Activated CD8-positive, alpha-beta memory T cell treated with anti-CD3 and anti-CD28 coated beads for 48 hours (primary cell): ENCODE measurements at places on chromosomes 4 and X.

DNA sequence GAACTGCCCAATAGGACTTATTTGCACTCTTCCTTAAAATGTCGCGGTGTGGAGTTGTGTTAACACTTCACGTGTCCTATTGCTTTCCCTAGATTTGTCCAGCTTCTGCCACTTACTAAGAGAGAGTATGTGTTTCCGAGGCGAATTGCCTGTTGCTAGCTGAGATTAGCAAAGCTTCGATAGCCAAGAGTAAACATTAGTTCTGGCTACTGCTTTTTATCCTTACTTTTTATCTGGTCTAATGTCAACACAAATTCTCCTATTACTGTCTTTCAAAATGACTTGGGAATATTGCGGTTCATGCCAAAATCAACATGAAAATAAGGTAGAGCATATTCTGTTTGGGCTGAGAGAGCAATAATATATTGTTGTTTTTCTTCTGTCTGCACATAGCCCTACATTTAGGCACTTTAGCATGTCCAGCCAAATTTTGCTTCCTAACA is 90.4 kb upstream of the VEGFC start:
- no peak for DNase-seq

- no peak for DNase-seq
These were observed 19.3 kb upstream of the DUSP9 start for GRCh38 chrX:153627675-153628111.

- DNase-seq: no peak
These were observed 358.2 kb upstream of the NR3C2 start for GRCh38 chr4:148800336-148800885.

- no peak for DNase-seq
These were observed 6.1 kb upstream of the ACOT9 start for GRCh38 chrX:23749129-23749528.

DNA sequence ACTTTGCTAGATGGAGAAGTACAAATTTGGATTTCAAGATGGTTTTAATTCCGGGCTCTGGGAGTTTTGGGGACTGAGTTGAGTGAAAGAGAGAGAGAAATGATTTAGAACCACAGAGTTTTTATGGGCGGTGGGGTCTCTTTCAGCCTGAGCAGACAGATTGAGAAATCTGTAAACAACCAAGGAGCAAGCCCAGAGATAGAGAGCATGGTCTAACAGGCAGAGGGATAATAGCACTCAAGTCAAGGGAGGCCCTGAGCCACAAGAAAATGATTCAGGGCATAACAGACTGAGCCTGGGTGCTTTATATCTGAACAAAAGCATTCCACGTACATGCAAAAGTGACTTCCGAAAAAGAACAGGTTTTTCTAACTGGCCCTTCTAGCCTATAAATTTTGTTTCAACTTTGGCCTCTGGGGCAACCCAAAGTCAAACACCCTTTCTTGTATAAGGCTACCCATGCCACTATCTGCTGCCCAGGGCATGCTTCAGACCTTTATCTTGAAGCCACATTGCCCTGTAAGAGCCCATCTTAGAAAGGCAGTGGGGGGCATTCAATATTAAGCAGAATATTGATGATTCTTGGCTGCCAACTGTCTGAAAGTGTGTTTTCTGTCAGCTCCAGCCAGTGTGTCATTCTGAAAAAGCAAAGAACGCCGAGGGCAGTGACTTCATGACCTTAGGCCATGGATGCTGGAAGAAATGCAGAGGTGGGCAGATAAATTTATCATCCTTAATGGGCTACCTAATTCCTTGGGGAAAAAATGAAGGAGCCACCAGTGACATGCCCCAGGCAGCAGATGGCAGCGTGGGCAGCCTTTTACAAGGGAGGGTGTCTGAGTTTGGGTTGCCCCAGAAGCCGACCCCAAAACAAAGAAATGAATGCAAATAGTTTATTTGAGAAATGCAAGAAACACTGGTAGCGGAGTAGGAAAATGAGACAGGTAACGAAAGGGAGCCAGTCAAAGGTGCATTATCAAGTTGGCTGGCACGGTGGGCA is 637.6 kb downstream of the MID1IP1 start:
- DNase-seq: no peak

DNA sequence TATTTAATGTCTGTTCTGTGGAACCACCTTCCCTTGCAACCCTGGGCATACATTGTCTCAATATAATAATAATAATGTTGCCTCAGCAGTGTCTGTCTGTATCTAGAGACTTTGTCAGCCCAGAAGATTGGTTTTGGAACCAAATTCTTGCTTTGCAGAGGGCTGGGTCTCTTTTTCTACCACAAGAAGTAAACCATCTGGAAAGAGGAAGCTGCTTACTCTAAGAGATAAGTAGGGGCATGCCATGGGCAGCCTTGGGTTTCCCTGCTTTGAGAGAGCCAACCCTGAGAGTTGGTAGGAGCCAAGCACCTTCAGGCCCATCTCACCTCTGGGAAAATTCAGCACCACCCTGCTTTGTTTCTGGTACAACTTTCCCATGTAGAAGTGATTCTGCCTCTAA is 27.0 kb downstream of the TMEM31 start:
- DNase-seq: no peak

DNA sequence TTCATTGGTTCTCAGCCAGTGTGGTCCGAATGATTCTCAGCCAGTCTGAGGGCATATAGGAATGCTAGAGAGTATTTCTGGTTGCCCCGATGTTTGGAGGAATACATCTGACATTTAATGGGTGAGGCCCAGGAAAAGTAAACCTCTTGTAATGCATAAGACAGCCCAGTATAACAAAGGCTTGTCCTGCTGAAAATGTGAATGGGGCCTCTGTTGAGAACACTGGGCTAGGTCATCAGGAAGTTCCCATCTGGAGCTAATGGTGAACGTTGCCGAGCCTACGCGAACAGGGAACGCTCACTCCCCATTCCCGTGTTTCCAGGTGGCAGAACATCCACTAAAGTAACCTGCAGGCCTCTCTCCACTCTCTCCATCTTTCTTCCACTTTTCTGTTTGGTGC is 132.0 kb upstream of the CLNK start:
- DNase-seq: no peak

- DNase-seq: no peak
These were observed 32.3 kb downstream of the TRIML1 start for GRCh38 chr4:188171551-188171950.

DNA sequence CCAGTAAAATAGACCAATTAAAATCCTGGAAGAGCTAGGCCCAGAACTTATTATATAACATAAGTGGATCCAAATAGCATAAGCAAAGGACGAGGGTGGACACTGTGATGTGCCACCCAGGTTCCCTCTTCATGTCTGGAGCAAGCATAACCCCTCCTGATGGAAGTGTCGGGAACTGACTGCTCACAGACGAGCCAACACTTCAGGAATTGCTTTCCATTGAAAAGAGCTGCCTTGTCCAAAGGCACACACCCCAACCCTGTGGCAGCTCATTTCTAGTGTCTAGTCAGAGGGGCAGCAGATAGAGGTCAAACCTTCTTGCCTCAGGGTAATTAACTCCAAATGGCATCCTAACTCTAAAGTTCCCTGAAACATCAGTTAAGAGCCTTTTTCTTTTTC is 15.3 kb downstream of the DDIT4L start:
- no peak for DNase-seq

DNA sequence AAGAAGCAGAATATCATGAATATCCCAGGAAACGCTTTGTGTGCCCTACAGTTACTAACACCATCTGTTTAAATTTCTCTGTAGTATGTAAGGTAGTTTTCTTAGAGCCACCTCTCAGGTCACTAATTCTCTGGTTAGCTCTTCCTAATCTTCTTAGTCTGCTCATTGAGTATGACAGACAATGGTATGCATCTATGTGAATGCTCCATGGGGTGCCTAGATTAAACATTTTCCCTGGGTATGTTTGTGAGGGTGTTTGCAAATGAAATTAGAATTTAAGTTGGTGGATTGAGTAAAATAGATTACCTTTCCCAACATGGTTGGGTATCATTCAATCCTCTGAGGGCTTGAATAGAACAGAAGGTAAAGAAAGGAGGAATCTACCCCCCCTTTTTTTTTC is 233.0 kb downstream of the PCDH18 start:
- DNase-seq: no peak

DNA sequence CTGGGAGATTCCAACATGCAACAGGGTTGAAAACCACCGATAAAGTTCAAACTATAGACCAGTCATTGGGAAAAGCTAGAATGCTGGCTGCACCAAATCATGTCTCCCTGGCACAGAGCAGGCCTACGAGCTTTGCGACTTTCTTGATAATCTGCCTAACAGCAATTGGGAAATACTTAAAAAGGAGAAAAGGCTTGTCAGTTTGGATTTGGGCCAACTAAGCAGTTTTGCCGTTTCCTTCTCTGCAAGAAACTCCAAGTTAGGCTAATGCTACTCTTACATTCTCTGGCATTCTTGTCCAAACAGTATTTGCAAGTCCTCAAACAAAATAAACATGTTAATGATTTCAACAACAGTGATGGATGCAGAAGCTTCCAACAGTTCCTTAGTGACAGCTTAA is 87.9 kb downstream of the PDK3 start:
- DNase-seq: no peak

DNA sequence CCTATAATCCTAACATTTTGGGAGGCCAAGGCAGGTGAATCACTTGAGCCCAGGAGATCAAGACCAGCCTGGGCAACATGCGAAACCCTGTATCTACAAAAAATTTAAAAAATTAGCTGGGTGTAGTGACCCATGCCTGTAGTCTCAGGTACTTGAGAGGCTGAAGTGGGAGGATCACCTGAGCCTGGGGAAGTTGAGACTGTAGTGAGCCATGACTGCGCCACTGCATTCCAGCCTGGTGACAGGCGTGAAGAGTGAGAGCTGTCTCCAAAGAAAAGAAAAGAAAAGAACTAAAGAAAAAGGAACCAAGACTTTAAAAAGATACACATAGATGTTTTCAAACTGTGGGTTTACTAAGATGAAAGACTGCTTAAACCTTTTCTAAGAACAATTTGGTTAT is 129.0 kb downstream of the SPCS3 start:
- no peak for DNase-seq

DNA sequence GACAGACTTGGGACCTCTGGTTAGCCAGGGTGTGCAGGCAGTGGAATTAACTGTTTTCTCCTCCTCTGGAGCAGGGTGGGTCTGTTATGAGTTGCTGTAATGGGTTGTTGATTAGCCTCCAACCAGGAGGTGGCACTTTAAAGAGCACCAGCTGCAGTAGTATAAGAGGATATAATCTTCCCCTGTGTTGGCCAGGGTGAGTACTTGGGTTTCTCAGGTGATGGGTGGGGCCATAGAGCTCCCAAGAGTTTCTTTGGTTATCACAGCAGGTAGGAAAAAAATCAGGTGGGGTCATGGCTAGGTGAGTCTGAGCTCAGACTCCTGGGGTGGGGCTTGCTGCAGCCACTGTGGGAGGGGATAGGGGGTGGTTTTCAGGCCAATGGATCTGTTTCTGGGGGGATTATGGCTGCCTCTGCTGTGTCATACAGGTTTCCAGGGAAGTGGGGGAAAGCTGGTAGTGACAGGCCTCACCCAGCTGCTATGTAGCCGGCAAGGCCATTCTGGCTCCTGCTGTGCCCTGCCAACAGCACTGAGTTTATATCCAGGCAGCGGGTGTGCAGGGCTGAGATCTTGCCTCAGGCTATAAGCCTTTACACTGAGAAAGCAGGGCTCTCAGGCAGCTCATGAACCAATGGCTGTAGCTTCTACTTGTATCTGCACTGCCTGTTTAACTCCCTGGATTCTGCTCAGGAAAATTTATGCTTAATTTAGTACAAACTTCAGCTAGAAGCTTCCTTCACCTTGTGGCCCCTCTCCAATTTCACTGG is 70.1 kb downstream of the CCNG2 start:
- no peak for DNase-seq

GRCh38 chr4:37320513-37321235 is 76.1 kb downstream of the NWD2 start:
- DNase-seq: no peak

- DNase-seq: no peak
These were observed 127.7 kb downstream of the SLC7A11 start for GRCh38 chr4:138114434-138114833.

- DNase-seq: no peak
These were observed 733.4 kb upstream of the INTU start for GRCh38 chr4:126899331-126899801.

GRCh38 chr4:41069257-41069656 is 145.1 kb downstream of the APBB2 start:
- no peak for DNase-seq

DNA sequence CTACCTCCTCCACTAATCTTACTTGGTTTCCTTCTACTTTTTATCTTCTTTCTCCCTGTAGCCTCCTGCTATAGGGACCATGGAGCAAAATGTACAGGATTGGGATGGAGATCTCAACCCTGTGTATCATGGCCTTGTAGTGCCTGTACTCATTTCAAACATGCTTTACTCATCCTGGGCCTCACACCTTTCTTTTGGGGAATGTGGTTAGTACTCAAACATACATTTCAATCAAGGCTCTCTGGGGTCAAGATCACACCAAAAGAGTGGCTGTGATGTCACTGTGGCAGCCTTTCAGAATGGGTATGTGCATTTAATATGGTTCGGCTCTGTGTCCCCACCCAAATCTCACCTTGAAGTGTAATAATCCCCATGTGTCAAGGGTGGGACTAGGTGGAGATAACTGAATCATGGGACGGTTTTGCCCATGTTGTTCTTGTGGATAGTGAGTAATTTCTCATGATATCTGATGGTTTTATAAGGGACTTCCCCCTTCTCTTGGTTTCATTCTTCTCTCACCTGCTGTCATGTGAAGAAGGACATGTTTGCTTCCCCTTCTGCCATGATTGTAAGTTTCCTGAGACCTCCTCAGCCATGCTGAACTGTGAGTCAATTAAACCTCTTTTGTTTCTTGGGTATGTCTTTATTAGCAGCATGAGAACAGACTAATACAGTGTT is 205.1 kb downstream of the RASL11B start:
- DNase-seq: no peak

DNA sequence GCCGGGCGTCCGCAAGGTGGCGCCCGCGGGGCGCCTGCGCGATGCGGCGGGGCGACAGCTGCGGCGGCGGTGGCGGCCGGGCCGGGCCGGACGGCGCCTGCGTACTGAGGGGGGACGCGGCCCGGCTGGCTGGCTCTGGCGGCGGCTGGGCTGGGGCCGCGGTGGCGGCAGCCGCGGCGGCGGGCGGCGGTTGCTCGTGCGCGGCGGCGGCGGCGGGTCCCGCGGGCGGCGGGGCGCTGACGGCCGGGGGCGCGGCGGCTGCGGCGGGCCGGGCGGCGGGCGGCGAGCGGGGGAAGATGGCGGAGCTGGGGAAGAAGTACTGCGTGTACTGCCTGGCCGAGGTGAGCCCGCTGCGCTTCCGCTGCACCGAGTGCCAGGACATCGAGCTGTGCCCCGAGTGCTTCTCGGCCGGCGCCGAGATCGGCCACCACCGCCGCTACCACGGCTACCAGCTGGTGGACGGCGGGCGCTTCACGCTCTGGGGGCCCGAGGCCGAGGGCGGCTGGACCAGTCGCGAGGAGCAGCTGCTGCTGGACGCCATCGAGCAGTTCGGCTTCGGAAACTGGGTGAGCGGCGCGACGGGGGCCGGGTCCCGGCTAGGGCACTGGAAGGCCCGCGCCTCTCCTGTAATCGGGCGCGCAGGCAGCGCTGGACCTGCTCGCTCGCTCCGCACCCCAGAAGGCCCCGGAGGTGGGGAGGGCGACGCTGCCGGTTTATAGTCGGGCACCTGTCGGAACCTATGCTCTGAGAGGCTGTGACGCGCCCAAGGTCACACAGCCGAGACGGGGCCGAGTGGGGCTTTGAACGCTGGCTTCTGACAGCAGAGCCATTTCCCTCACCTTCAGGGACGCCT is at the start of gene TADA2B:
Gene TADA2B (plus strand): TSS at position 89 of the 853 bp plus-strand sequence. CDS start 208 bp downstream, at position 297.
- peak; percentile 30 for DNase-seq

- no peak for DNase-seq
These were observed 42.6 kb upstream of the SLC25A4 start for GRCh38 chr4:185100423-185100822.

GRCh38 chrX:12890467-12890866 is 16.0 kb upstream of the TLR8 start:
- DNase-seq: no peak
